ENCODE measurements at places on chromosomes 3 and 15.

- DNase-seq = no peak
Observed at GRCh38 chr3:15753056-15753710, 44.6 kb downstream of the ANKRD28 start.

DNA sequence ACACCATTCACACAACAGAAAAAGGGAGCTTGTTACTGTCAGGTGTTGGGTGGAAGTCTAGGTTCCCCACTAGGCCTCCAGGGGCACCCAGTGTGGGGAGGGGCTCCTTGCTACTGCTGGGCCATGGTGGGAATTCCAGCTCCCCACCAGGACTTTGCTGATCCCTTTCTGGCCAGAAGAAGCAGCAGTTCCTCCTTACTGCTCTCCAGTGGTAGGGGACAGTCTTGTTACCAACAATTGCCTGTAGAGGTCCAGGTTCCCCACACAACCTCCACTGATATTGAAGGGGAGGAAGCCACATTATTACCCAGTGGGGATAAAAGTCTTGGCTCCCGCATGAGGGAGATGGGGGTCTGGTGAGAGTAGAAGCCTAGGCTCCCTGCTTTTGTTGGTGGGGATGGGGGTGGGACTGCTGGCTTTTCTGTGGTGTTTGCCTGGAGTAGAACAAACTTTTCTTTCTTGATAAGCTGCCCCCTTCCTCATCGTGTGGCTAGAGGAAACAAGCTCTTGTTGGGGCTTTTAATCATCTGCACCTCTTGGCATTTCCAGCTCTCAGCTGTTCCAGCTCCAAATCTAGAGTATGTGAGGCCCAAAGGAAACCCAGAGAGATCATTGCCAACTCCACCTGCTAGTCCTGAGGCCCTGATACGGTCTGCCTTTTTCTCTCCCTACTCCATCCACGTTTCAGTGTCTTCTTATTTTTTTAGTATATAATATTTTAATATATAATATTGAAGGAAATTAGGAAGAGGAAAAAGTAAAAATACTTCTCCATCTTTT, 824.2 kb downstream of the AGBL1 start:
- DNase-seq = no peak

DNA sequence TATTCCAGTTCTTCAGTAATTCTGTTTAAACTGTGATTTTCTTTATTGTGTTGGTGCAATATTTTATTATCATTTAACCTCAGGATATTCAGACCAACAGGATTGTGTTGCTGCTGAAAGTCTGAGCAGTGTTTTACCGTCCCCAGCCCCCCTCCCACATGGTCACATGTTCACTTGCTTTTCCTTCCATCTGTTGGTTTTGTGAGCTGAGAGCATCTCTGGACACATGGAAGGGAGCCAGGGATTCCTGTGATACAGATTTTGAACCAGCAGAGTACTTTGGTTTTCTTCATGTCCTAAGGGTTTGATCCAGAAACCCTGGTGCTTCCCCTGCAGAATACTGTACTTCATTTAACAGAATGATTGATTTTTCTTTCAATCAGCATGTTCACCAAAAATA, 11.9 kb downstream of the ARRDC4 start:
- DNase-seq = no peak

DNA sequence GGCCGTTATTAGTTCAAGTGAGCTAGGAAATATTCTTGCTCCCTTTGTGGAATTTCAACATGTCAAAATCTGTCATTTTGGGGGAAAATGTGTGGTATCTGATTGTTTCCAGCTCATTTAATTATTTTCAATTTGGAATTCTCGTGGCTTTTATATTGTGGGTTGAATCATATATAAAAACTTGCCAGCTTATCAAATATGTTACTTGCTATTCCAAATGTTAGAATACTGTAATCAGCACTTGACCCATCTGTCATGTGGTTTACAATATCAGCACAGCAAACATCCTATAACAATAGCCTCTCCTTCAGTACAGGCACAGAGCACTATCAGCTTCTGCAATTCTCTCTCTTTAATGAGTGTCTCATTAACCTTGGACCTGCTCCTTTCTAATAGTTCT, 130.2 kb upstream of the FEZF2 start:
- no peak for DNase-seq

GRCh38 chr15:73996267-73996666, 1.8 kb downstream of the PML start:
- DNase-seq = no peak

- DNase-seq = no peak
Observed at GRCh38 chr3:57206423-57206822, 6.6 kb upstream of the HESX1 start.

DNA sequence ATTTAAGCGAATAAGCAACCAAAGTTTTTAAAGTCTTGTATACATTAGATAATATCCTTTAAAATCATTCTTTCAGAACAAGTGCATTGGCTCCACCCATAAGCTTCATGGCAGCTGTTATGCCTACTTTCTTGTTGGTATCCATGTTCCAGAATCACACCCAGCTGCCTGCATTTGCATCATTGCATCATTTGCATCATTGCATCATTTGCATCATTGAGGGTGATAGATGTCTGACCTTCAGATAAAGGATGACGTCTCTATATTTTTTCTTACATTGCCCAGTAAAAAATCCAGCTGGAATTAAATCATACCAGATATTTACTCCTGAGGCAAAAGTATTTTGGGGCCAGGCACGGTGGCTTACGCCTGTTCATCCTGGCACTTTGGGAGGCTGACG, 42.3 kb downstream of the SLC12A1 start:
- DNase-seq = no peak

DNA sequence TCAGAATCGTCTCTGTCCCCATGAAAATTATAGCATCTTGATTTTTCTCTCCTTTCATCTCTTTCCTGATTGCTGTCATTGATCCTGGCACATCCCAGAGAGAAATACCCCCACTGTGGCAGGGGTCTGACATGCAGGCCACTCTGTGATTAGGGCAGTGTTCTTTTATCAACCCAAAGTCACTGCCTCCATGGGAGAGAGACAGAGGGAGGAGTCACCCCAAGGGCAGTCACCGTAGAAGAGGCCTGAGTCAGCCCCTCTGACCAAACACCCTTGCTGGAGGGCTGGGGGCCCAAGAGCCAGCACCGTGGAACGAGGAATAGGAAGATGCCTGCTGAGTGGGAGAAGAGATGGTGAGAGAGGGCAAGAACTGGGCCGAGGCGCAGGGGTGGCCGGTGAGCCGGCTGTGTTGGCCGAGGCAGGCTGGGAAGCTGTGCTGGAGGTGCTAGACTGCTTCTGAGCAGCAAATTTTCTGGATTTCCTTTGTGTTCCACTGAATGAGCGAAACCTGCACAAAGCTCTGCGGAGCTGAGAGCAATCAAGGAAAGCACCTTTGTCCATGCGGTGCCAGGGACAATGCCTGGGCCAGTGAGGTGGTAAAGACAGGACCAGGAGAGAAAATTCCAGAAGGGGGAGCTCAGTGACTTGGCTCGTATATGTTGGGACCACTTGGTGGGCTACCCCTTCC, 103.8 kb downstream of the ADCY5 start:
- DNase-seq = no peak

DNA sequence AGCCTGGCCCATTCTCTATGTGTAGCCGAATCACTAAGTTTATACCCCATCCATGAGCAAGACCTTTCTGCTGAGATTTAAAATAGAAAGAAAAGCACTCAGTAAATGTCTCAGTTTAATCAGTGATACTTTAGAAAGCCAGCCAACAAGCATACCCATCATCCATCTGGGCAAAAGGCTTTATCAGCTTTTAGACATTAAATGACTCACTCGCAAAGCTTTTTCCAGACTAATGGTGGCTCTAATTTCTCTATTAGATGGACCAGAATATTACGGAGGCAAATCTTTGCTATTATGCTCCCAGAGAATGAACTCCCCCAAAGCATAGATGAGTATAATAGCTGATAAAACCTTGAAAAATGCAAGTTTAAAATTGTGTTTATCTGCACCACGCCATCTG, 727.8 kb downstream of the GBE1 start:
- DNase-seq = no peak

GRCh38 chr3:180176059-180176458, 139.3 kb upstream of the PEX5L start:
- DNase-seq = no peak
